ENCODE measurements at places on chromosomes 3 and 15. TPM values are rescaled to one million over a fixed set of nuclear protein-coding genes. Genes with fewer than 3 reads are reported as not detected.

DNA sequence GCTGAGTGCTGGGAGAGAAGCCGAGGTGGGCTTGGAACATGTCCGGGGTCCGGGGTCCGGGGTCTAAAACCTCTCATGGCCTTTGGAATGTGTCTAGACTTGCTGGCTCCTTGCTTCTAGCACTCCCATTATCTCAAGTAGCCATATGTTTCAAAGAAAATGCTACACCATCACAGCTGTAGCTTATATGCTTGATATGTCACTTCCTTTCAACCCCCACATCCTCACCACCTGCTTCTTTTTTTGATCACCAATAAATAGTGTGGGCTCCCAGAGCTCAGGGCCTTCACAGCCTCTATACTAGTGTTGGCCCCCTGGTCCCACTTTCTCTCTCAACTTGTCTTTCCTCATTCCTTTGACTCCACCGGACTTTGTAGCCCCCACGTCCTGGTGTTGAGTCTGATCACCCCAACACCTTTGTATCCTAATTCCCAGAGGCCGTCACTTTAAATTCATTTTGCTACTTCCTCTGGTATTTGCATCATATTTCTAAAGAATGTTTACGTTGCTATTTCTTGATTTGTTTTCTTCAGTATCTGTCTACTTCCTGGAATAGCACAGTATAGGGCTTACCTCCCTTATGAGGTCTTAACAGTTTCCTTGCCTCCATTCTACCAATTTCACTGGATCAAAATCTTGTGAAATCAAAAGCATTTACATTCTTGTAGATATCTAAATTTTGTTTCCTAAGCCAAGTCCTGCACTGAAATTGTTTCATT, 71.9 kb upstream of the CHRNB4 start:
- DNase-seq = no peak

GRCh38 chr3:156818273-156818651, 7.9 kb upstream of the LEKR1 start:
- DNase-seq = no peak

GRCh38 chr3:154113609-154114008, 7.6 kb upstream of the ARHGEF26 start:
- no peak for DNase-seq

GRCh38 chr3:101999177-101999779, 150.0 kb downstream of the NFKBIZ start:
- DNase-seq = no peak

The AMOTL2 gene
- total RNA-seq = 180 TPM

GRCh38 chr3:184540777-184541681, 20.6 kb upstream of the EPHB3 start:
- no peak for DNase-seq

- DNase-seq = no peak
Measured at GRCh38 chr15:28105793-28106192, 6.7 kb upstream of the OCA2 start.

The DUOX1 gene
- total RNA-seq = not detected

DNA sequence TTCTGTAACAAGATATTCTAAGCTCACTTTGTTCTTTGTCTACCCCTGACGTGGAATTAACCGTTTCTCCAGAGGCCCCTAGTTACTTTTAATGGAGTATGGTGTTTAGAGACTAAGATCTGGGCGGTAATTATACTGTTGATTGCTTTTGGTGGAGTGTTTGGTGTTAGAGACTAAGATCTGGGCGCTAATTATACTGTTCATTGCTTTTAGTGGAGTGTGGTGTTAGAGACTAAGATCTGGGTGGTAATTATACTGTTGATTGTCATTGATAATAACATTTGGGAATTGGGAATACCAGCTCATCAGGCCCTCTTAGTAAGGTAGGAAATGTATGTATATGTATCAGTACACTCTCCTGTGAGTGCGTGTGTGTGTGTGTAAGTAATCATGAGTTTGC, 66.6 kb downstream of the LMLN start:
- no peak for DNase-seq

DNA sequence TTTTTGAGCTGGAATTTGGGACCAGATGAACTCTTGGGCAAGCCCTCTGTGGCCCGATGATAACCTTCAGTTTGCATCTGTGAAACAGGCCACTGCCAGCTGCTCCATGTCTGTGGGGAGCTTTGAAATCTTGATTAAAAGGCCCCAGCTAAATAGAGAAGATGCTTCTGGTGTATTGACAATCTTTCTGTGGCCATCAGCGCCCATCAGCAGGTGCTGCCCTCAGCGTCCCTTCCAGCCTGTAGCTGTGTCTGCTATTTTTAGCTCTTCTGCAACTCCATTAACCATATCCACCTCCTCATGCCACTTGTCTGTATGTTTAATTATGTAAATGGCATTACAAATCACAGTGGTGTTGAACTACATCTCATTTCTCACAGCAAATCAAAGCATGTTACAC, 54.0 kb downstream of the CHCHD6 start:
- no peak for DNase-seq

The NECTIN3 gene
- total RNA-seq = 36.9 TPM

- no peak for DNase-seq
Measured at GRCh38 chr15:58856086-58856485, 77.4 kb downstream of the SLTM start.

DNA sequence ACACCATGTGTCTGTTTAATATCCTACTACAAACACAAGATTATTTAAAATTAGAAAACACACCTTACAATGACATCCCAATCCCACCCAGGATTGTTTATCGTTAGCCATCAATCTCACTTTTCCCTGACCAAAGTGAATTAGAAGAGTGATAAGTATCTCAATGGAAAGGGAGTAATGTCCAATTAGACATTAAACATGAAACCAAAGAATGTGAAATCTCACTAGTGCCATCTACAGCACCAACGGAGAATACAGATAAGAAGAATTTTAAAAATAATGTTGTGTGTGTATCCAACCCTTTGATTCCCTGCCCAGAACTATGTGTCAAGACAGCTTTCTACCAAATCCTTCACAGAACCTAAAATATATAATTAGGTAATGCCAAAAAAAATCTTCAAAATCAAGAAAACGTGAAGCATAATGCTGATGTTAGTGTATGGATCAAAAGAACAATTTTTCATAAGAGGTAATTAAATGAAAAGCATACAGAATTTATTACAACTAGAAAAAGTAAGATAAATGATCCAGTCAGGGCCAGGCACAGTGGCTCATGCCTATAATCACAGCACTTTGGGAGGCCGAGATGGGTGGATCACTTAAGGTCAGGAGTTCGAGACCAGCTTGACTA, 64.2 kb downstream of the SCAPER start:
- no peak for DNase-seq

The MED12L gene
- not detected for total RNA-seq

- no peak for DNase-seq
Measured at GRCh38 chr15:99282121-99282520, 30.8 kb downstream of the LRRC28 start.

The ATP13A4 gene
- total RNA-seq = not detected

DNA sequence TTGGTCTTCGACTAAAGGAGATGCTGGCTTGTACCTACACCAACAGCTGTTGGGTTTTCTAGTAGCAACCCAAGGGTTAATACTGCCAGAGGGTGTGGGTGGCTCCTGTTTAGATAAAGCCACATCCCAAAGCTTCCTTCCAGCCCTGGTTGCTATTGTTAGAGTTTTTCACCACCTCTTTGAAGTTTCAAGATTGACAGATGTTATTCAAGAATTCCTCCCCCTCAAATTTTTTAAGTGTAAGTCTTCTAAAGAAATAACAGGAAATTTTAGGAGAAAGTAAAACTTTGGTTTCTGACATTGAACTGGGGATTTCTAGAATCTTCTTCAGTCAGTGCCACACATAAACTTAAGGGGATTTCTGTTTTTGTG, 60.9 kb downstream of the TGFBR2 start:
- peak; percentile 34 for DNase-seq

GRCh38 chr3:194749631-194750490, 64.2 kb downstream of the FAM43A start:
- DNase-seq = no peak

DNA sequence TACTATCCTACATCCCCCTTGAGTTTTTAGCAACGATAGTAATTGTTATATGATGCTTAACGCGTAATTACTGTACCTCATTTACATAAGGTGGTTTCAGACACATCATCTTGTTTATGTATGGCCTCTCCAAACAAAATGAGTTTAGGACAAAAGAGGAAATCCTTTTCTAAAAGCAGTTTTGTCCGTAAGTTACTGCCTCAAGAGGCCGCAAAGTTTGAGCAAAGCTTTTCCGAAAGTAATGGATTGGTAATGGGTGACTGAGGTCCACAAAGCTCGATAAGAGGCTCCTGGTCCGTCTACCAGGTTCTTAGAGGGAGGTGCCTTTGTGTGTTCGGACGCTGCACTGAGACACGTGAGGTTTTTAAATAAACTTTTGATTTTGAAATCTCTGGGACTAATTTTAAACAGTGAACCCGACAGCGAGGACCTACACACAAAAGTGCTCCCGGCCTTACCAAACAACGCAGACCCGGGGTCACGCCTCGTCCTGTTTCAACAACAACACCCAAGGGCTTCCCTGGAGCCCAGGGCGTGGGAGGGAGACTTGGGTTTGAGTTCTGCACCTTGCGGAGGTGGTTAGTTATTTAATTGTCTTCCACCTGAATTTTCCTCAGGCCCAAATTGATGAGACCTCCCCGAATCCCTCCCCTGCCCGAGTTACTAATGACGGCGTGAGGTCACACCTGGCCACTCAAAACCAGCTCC, 456 bp upstream of the C15orf61 start:
- DNase-seq = no peak

DNA sequence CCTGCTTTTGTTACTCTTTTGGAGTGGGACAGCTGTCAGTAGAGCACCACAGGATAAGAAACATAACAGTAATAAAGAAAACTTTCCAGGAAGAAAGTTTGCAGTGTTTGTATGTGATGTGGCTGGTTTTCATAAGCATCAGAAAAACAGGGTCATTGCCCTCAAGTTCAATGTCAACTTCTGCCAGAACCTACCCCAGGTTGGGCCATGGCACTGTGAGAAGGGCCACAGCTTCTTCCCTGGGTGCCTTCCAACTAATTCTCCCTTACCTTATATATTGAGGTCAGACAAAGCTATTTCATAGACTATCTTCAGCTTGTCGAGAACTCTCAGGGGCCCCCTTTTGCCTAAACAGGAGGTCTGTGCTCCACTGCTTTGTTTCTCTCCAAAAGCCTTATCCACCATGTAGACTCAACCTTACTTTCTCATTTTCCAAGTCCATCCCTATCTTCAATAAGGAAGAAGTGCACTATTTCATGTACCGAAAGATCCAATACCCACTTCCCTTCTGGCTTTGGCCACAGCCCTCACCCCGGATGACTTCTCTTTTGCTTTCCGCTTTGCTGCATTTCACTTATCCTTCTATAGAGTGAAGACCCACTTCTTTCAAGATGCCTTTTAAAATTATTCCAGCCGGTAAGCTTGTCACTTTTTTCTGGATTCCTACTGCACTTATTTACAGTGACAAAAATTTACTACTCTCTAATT, 38.2 kb upstream of the PLCL2 start:
- no peak for DNase-seq

The ARPP19 gene
- 105 TPM for total RNA-seq

DNA sequence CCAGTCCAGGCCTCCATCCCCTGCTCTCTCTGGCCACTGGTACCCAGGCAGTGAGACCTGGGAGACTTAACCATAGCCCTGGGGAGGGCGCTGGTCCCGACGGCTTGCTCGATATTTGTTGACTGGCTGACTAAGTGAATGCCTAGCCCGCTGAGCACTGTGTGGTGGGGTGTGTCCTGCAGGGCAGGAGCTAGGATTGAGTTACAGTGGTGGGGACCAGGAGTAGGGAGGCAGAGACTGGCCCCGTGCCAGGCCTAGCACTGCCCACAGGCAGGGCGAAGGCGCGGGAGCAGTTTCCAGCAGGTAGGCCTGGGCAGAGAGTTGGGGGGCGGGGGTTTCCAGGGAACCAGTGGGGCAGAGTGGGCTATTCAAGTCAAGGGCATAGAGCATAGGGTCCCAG, at the start of gene VILL:
Gene VILL (plus strand): TSS at position 260 of the 400 bp plus-strand sequence. CDS start 2,887 bp downstream, outside the sequence.
- no peak for DNase-seq

GRCh38 chr15:90036806-90037510, 35.8 kb downstream of the ZNF710 start:
- no peak for DNase-seq

- no peak for DNase-seq
Measured at GRCh38 chr15:96126859-96127258, 203.6 kb upstream of the NR2F2 start.

The VGLL3 gene
- 11.7 TPM for total RNA-seq

DNA sequence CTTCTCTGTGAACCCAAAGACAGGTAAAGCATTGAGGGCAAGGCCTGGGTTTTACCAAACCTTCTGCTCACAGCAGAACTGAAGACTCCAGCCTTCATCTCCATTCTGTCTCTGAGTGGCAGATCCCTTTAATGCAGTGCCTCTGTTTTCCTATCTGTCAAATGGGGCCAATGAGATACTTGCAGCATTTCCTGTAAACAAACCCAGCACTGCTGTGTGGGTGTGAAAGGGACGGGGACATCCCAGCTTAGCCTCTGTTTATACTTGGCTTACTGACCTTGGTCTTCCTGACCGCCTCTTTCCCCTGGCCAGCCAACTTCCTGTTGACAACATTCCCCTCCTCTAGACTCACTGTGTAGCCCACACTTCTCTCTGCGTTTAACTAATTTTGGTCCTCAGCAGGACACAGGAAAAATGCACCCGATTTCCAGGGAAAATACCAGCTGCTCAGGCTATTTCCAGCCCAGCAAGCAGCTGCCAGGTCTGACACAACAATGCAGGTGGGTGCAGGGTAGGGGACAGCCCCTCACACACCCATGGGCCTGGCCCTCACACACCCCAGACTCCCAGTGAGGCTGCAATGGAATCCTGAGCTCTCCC, 105.9 kb upstream of the HERC1 start:
- DNase-seq = peak; percentile 75

GRCh38 chr3:58555203-58555602, 18.2 kb upstream of the ACOX2 start:
- DNase-seq = no peak
